ENCODE measurements at places on chromosomes 7 and 10. TPM values are rescaled to one million over a fixed set of nuclear protein-coding genes. Genes with fewer than 3 reads are reported as not detected.

Gene PAPSS2
- 0.21 TPM for total RNA-seq

Gene ADAMTS14
- 0.10 TPM for total RNA-seq

GRCh38 chr10:122435212-122435827 is 19.1 kb upstream of the ARMS2 start:
- H3K27ac ChIP-seq = no peak overlapping the region
- peaks cover 7% of the 10 kb centered on the region for H3K36me3 ChIP-seq
- H3K27me3 ChIP-seq = no peaks in the 10 kb centered on the region
- no peak overlapping the region for H3K4me3 ChIP-seq
- peak; percentile 62 for DNase-seq

Gene ITPRID1
- total RNA-seq = not detected

Gene EGFR
- not detected for total RNA-seq

- H3K4me1 ChIP-seq = no peaks in the 10 kb centered on the region
- no peak overlapping the region for H3K4me3 ChIP-seq
- no peaks in the 10 kb centered on the region for H3K27me3 ChIP-seq
- no peak overlapping the region for H3K27ac ChIP-seq
- DNase-seq = no peak
- no peaks in the 10 kb centered on the region for H3K36me3 ChIP-seq
Observed at GRCh38 chr10:69458430-69459100, 7.3 kb downstream of the TSPAN15 start.

Gene AS3MT
- total RNA-seq = 2.1 TPM

Gene CYP3A4
- total RNA-seq = not detected

DNA sequence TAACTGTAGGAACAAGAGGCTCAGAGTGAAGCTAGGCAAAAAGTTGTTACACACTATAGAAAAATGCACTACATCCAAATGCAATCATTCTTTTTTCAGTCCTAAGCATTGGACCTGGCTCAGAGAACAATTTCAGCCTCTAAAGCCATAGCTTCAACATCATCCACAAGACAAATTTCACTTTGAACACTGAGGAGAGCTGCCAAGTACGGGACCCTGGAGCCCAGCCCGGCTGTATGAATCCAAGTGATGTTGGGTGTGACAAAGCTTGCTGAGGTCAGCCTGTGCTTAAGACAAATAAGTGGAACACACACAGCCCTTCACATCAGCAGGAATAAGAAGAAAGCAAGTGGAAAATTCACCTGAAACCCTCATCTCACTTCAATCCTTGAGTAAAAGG is 233.1 kb upstream of the PFKP start:
- H3K4me3 ChIP-seq = no peak overlapping the region
- H3K36me3 ChIP-seq = no peaks in the 10 kb centered on the region
- no peaks in the 10 kb centered on the region for H3K4me1 ChIP-seq
- no peak overlapping the region for H3K27ac ChIP-seq
- H3K27me3 ChIP-seq = no peaks in the 10 kb centered on the region

- H3K4me3 ChIP-seq = no peak overlapping the region
- H3K4me1 ChIP-seq = no peaks in the 10 kb centered on the region
- no peaks in the 10 kb centered on the region for H3K36me3 ChIP-seq
- no peaks in the 10 kb centered on the region for H3K27me3 ChIP-seq
- no peak for DNase-seq
Observed at GRCh38 chr10:49329146-49329505, 30.2 kb downstream of the C10orf71 start.

GRCh38 chr10:69994262-69994661 is 58.4 kb upstream of the MACROH2A2 start:
- H3K4me1 ChIP-seq = no peaks in the 10 kb centered on the region
- no peaks in the 10 kb centered on the region for H3K27me3 ChIP-seq

Gene TET1
- 2.9 TPM for total RNA-seq

DNA sequence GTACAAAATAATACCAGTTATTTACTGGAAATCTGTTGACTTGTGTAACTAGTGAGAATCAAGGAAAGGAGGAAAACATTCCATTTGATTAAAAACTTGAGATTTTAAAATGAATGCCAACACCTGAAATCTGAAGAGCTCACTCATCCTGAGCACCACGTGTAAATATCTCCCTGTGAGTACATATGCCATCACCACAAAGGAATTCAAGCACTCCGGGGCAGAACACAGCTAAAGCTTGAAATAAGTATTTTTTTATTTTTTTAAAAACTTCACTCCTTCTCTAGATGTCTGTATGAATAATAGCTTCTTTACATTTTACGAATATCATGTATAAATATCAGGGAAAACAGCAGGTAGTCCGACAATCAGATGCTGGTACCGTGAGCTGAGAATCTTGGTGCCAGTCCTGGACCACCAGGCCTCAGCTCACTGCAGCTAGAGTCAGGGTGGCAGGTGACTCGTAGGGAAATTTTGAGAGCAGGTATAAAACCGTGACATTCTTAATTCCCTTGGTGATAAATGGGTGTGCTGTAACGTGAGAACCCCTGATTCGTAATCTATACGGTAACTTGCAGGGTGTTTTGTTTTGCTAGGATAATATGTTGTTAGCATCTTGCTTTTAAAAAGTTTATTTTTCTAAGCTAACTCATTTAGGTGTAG is 12.7 kb downstream of the LMTK2 start:
- no peaks in the 10 kb centered on the region for H3K4me1 ChIP-seq
- no peaks in the 10 kb centered on the region for H3K36me3 ChIP-seq
- H3K27ac ChIP-seq = no peak overlapping the region

GRCh38 chr7:76347710-76348109 is 11.1 kb downstream of the YWHAG start:
- H3K27ac ChIP-seq = no peak overlapping the region
- DNase-seq = no peak
- no peak overlapping the region for H3K4me3 ChIP-seq
- peaks cover 7% of the 10 kb centered on the region for H3K36me3 ChIP-seq
- peaks cover 16% of the 10 kb centered on the region for H3K4me1 ChIP-seq

GRCh38 chr10:120172356-120172755 is 279.8 kb downstream of the SEC23IP start:
- no peaks in the 10 kb centered on the region for H3K4me1 ChIP-seq
- H3K4me3 ChIP-seq = no peak overlapping the region
- H3K36me3 ChIP-seq = no peaks in the 10 kb centered on the region
- no peak for DNase-seq

Gene PTF1A
- total RNA-seq = not detected

- H3K4me1 ChIP-seq = peaks cover 27% of the 10 kb centered on the region
- peak; percentile 50 for DNase-seq
- H3K36me3 ChIP-seq = no peaks in the 10 kb centered on the region
Observed at GRCh38 chr10:43417950-43418768, 9.2 kb upstream of the HNRNPF start.

Gene CREB5
- total RNA-seq = 0.22 TPM

DNA sequence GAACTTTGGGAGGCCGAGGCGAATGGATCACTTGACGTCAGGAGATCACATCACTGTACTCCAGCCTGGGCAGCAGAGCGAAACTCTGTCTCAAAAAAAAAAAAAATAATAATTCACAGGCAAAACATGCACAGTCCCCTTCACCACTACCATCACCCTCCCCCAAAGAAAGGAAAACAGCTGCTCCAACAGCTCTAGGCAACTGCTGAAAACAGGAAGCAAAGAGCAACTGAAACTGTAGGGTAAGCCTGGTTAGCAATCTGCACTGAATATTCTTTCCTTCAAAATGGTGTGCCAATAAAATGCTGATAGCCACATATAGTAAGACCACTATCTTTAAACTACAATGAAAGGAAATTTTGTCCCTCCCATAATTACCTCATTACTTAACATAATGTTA is 11.8 kb downstream of the NT5C2 start:
- H3K36me3 ChIP-seq = no peaks in the 10 kb centered on the region
- no peak overlapping the region for H3K27ac ChIP-seq
- no peak overlapping the region for H3K4me3 ChIP-seq
- no peaks in the 10 kb centered on the region for H3K27me3 ChIP-seq
- H3K4me1 ChIP-seq = no peaks in the 10 kb centered on the region

- H3K36me3 ChIP-seq = no peaks in the 10 kb centered on the region
- no peaks in the 10 kb centered on the region for H3K27me3 ChIP-seq
- DNase-seq = no peak
Observed at GRCh38 chr7:80618096-80618495, 20.3 kb upstream of the CD36 start.

Gene PRR15
- not detected for total RNA-seq

- H3K4me3 ChIP-seq = no peak overlapping the region
- H3K36me3 ChIP-seq = peaks cover 3% of the 10 kb centered on the region
- H3K27ac ChIP-seq = no peak overlapping the region
- DNase-seq = no peak
- no peaks in the 10 kb centered on the region for H3K27me3 ChIP-seq
Observed at GRCh38 chr7:123539871-123540270, 5.5 kb upstream of the IQUB start.

- H3K4me1 ChIP-seq = peaks cover 15% of the 10 kb centered on the region
- peak overlapping the region; percentile 77 for H3K27ac ChIP-seq
- peak; percentile 90 for DNase-seq
- H3K36me3 ChIP-seq = no peaks in the 10 kb centered on the region
- no peaks in the 10 kb centered on the region for H3K27me3 ChIP-seq
Observed at GRCh38 chr7:134710854-134711624, 64.4 kb downstream of the BPGM start.

DNA sequence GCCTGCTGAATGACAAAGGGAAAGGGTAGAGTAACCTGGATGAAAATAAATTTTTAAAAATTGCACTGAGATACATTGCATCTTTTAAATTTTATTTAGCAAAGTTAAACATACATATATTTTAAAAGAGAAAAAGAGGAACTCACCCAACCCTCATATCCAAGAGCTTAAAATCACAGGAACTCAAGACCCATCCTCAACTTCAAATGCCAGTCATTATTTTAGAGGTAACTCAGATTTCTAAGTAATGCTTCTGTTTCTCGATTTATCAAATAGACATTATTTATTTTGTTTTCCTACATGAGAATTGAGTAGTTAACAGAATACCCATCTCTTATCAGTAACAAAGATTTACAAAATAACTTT is 32.4 kb upstream of the KMT2E start:
- H3K4me3 ChIP-seq = no peak overlapping the region
- peak overlapping the region; percentile 98 for H3K27ac ChIP-seq

- H3K27me3 ChIP-seq = no peaks in the 10 kb centered on the region
- H3K27ac ChIP-seq = no peak overlapping the region
- H3K4me3 ChIP-seq = no peak overlapping the region
- DNase-seq = no peak
- H3K4me1 ChIP-seq = no peaks in the 10 kb centered on the region
Observed at GRCh38 chr7:42380401-42380800, 143.4 kb upstream of the GLI3 start.

Gene ASAH2
- total RNA-seq = 5.4 TPM

- no peak for DNase-seq
- H3K4me3 ChIP-seq = no peak overlapping the region
- peaks cover 3% of the 10 kb centered on the region for H3K27me3 ChIP-seq
- H3K4me1 ChIP-seq = no peaks in the 10 kb centered on the region
Observed at GRCh38 chr7:44498230-44498954, 7.9 kb upstream of the NUDCD3 start.

- H3K4me3 ChIP-seq = no peak overlapping the region
- DNase-seq = no peak
- H3K27ac ChIP-seq = peak overlapping the region; percentile 6
- H3K4me1 ChIP-seq = no peaks in the 10 kb centered on the region
- H3K27me3 ChIP-seq = no peaks in the 10 kb centered on the region
Observed at GRCh38 chr7:99399597-99399996, 8.8 kb downstream of the PDAP1 start.

DNA sequence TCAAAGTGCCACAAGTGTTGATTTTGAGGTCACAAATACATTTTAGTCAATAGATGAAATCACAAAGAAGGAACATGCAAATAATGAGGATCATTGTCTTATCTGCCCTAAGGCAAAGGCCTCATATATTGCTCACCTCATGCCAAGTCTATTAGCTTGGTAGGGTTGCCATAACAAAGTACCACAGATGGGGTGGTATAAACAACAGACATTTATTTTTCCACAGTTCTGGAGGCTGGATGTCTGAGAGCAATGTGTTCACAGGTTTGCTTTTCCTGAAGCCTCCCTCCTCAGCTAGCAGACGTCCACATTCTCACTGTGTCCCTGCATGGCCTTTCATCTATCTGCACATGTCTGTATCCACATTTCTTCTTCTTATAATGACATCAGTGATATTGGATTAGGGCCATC is 59.6 kb downstream of the RELN start:
- H3K36me3 ChIP-seq = no peaks in the 10 kb centered on the region
- no peak overlapping the region for H3K4me3 ChIP-seq
- DNase-seq = no peak
- H3K4me1 ChIP-seq = no peaks in the 10 kb centered on the region

Gene NFKB2
- 271 TPM for total RNA-seq

Gene CLCN1
- 0.07 TPM for total RNA-seq

Gene TMEM236
- total RNA-seq = not detected

Gene DNAJB12
- 24.6 TPM for total RNA-seq

GRCh38 chr7:2544541-2545188 is 10.7 kb downstream of the BRAT1 start:
- H3K4me3 ChIP-seq = no peak overlapping the region
- no peak overlapping the region for H3K27ac ChIP-seq
- H3K4me1 ChIP-seq = no peaks in the 10 kb centered on the region
- no peak for DNase-seq
- no peaks in the 10 kb centered on the region for H3K27me3 ChIP-seq

GRCh38 chr10:116084161-116084560 is 188.8 kb downstream of the GFRA1 start:
- H3K4me3 ChIP-seq = no peak overlapping the region
- no peaks in the 10 kb centered on the region for H3K4me1 ChIP-seq

Gene FGFBP3
- 2.1 TPM for total RNA-seq

DNA sequence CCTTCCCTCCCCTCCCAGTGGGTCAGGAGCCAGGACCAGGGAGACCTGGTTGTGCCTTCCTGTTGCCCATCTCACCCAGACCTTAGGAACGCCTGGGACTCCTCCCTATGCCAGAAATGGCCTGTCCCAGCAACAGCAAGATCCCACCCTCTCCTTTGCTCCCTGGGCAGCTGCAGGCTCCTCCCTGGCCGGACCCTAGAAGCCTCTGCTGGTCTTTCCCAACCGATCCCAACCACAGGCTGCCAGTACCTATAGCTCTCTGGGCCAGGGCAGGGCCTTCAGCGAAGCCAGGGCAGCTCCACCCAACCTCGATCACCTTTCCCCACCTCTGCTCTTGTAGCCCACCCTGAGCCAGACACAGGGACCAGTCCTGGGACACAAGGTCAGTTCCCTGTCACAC is 21.9 kb downstream of the LDB3 start:
- no peak overlapping the region for H3K4me3 ChIP-seq
- DNase-seq = no peak
- H3K4me1 ChIP-seq = no peaks in the 10 kb centered on the region
- no peak overlapping the region for H3K27ac ChIP-seq
- no peaks in the 10 kb centered on the region for H3K36me3 ChIP-seq
